ENCODE measurements at places on chromosomes 13 and 19.

- DNase-seq: no peak
These were observed 66.7 kb downstream of the LHFPL6 start for GRCh38 chr13:39536274-39536673.

GRCh38 chr19:42427313-42427712 is at the start of gene LIPE:
TSS of gene LIPE (minus strand) at chr19:42427388. CDS start at chr19:42427149, 239 bp downstream.
- DNase-seq: no peak

GRCh38 chr13:59588717-59589067 is 575.0 kb downstream of the DIAPH3 start:
- no peak for DNase-seq

DNA sequence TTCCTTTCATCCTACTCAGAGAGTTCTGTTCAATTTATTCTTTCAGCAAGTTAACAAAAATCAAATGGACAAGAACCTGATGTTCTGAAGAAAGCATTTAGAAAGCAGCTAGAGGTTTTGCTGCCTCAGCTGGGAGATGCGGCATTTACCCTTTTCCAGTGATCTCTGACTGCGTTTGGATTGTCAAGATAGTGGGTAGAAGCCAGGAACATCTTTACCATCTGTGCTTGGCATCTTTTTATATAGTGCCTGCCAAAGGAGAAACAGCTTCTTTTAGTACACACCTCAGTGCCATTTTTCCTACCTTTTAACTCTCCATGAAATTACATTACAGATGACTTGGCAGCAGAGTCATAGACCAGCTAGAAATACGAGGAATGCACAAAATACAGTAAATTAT is 680.8 kb downstream of the SLITRK1 start:
- no peak for DNase-seq

GRCh38 chr13:38045278-38046048 is 175.9 kb upstream of the TRPC4 start:
- DNase-seq: peak; percentile 23

- no peak for DNase-seq
These were observed 297.0 kb downstream of the RBM26 start for GRCh38 chr13:79108914-79109643.

GRCh38 chr13:48322294-48322693 is 18.7 kb downstream of the RB1 start:
- no peak for DNase-seq

- DNase-seq: no peak
These were observed 8.5 kb downstream of the ZNF557 start for GRCh38 chr19:7078008-7078407.

DNA sequence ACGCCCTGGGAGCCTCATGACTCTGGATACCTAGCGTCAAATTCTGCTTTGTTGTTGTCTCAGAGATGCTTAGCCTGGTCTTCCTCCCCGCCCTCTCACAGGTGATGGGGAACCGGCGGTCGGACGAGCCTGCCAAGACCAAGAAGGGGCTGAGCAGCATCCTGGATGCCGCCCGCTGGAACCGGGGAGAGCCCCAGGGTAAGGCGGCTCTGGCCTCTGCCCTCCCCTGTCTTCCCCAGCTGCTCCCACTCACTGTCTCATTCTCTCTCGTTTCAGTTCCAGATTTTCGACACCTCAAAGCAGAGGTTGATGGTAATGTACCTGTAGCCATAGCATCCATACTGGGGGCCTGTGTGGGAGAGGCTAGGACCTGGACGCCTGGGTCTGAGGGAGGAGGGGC is 11.4 kb downstream of the ARHGEF1 start:
- no peak for DNase-seq

- DNase-seq: no peak
These were observed 176.2 kb downstream of the RFC3 start for GRCh38 chr13:33994198-33994597.

DNA sequence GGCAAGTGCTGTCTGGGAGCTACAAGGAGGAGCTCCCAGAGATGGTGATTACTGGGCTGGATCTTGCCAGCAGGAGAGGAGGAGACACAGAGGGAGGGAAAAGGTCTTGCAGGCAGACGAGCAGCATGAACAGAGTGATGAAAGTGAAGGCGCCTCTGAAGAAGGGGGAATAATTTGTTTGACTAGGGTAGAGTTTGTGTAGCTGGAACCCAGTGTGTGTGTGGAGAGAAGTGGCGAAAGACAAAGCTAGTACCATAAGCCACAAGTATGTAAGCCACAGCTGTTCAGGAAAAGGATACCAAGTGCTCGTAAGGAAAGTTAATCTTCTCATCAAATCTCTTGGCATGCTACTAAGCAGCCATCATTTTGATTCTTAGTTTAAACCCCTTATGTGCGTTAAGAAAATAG is 5.4 kb downstream of the FLT1 start:
- DNase-seq: peak; percentile 59

All from cardiac muscle cell (in vitro differentiated cells and primary cell).